RPMI8226 (cell line): ENCODE measurements at places on chromosomes 13 and 19.

- no peak for DNase-seq
These were observed 213.1 kb downstream of the DCLK1 start for GRCh38 chr13:35917942-35918645.

DNA sequence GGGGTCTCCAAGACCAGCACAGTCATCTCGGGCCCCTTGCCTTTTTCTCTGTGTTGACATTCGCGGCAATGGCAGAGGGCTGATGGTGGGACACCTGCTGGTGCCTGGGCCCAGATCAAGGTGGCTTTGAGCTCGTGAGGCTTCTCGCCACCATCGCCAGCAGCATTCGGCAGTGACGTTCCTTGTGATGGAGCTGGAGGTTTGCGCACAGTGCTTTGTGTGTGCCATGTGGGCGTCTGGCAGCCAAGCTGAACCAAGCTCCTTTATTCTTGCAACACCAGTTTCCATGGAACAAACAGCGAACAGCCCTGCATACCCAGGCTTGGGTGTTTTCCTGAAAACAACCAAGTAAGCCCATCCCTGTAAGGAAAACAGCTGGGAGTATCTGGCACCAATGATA, 9.1 kb upstream of the TMEM255B start:
- no peak for DNase-seq

DNA sequence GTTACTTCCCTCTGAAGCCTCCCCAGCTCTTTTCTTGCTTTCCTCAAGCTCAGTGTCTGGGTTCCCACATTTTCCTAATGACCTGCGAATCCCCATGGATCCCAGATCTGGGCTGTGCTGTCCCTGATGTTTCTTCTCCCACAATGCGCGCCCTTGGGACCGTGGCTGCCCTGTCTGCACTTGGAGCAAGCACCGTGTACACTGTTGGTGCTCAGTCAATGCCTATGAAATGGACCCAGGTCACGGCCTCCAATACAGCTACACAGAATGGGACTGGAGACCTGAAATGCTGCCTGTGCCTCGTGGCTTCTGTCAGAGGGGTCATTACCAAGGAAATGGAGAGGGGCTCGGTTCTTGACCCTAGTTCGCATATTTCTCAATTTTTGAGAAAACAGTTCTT, 160.1 kb upstream of the SOX1 start:
- no peak for DNase-seq

DNA sequence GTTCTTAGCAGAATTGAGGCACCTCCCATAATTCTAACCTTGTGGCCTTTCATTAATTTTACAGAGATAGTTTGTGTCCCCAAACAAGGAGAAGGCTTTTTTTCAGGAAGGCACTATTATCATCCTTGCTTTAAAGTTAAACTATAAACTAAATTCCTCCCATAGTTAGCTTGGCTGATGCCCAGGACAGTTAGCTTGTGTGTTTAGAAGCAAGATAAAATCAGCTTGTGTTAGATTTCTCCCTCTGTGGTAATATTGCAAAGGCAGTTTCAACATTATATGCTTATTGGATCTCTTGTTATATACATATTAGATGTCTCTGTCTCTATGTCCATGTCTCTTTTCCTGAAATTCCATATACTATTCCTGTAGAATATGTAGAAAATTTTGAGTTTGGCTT, 342.7 kb downstream of the TBC1D4 start:
- no peak for DNase-seq

GRCh38 chr13:114023716-114024602, 50.1 kb upstream of the C13orf46 start:
- DNase-seq = no peak

- DNase-seq = no peak
These were observed 92.1 kb downstream of the GPC6 start for GRCh38 chr13:93318534-93319254.

DNA sequence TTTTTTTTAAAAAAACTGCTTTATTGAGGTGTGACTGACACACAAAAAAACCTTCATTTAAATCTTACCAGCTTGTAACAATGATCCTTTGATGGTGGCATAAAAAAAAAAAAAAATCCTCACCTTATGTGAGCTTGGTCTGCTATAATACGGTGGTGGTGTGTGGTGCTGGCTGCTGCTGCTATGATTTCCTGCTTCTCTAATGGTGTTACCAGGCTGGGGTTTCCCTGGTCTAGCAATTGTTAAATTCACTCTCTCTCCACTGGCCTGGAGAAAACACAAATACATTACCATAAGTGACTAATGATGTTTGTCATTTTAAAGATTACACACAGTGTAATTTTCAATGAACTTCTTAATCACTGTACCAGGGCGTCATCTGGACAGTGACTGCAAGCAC, 60.6 kb downstream of the LNX2 start:
- DNase-seq = no peak

DNA sequence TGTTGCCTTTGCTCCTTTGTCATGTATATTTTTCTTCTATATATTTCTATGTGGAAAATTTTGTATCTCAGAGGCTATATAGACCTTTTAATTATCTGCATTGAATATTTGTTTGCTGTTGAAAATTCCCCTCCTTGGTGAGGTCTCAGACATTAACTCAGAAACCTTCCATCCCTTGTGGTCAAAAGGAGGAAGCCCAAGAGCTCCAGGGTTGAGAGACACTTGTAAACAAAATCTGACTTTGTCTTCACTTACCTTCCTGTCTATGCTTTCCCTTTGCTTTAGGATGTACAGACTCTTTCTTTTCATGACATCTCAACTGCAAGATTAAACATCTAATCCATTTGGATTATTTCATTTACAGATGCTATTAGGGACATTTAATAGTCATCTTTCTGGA, 157.5 kb downstream of the PCDH20 start:
- no peak for DNase-seq

GRCh38 chr13:31722673-31723072, 16.7 kb upstream of the RXFP2 start:
- DNase-seq = no peak

DNA sequence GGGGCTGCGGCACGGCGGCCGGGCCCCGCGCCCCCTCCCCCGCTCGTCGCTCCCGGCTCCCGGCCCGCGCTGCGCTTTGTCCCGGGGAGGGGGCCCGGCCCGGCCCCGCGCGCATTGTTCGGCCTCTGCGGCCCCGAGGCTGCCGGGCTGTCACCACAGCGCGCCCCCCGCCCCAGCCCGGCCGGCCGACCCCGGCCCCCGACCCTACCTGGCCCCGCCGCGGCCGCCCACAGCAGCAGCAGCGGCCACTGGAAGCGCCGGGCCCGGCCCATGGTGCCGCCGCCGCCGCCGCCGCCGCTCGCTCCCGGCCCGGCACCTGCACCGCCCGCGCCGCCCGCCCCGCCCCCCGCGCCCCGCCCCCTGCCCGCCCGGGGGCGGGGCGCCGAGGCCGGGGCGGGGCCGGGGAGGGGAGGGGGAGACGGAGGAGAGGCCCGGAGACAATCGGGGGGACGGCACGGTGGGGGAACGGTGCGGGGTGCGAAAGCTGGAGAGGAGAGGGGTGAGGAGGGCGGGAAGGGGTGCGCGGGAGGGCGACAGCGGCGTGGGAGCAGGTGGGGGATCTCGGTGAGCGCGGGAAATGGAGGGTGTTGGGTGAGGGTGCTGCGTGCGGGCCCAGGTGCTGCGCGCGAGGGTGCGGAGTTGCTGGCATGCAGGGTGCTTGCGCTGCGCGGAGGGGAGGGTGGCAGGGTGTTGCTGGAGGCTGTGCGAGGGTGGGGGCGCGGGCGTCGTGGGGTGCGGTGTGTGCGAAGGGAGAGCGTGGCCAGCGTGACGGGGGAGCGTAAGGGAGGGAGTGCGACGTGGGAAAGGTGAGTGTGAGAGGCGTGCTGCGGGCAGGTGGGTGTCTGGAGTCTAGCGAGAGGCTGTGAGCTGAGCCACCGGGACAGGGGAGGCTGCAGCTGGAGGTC, at the start of gene CADM4:
TSS of gene CADM4 (minus strand) at position 332 of the 905 bp plus-strand sequence. CDS start at position 272, 60 bp downstream.
- DNase-seq = peak; percentile 47

DNA sequence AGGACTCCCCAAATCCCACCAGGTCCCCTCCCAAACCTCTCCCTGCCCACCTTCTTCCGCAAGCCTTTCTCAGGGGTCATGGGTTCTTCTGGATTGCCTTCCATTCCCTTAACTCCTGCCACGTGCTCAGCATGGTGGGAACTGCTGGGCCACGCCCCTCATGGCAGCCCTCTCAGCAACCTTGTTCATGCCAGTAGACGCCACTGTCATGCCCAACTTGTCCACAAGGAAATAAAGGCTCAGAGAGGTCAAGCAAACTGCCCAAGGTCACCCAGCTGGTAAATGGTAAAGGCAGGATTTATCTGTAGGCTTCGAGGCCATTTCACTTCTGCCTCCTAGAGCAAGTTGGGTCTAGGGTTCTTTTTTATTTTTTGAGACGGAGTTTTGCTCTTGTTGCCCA, 10.9 kb downstream of the PRAM1 start:
- DNase-seq = no peak

- no peak for DNase-seq
These were observed 9.2 kb upstream of the UBAC2 start for GRCh38 chr13:99191336-99191899.

GRCh38 chr19:35793381-35794165, 18.2 kb downstream of the ARHGAP33 start:
- no peak for DNase-seq
